Stimulated activated naive CD8-positive, alpha-beta T cell treated with anti-CD3 and anti-CD28 coated beads, Interleukin-15, amount 100 ng/mL, for 72 hours (primary cell): ENCODE measurements at places on chromosomes 3 and 15.

DNA sequence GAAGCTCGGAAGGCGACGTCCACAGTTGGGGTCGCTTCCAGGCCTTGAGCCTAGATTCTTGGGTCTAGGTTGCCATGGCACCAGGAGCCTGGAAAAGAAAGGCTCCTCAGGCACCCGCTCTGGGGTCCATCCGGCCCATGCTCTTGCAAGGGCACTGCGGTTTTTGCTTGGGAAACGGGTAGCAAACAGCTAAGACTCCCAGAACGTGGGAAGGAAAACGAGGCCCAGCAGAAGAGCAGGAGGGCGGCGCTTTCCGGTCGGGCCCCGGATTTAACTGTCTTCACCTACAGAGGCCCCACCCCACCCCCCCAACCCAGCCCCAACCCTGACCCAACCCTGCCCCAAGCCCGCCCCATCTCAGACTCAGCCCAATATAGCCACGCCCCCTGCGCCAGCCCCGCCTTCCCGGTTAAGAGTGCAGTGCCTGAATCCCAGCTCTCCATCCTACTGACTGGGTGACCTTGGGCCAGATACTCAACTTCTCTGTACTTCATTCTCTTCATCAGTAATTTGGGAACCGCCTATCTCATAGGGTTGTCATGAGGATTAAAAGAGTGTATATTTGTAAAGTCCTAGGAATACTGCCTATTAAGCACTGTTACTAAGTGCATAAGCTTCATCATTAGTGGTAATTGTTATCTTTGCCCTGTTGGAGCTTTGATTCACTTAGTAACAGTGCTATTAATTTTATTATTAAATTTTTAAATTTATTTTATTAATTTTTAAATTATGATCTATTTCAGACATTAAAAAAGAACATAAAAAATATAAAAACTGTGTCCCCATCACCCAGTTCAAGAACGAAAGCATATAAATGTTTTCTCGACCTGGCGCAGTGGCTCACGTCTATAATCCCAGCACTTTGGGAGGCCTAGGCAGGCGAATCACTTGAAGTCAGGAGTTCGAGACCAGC lies 28.4 kb upstream of the SMAD6 start:
- peak; percentile 22 for DNase-seq

DNA sequence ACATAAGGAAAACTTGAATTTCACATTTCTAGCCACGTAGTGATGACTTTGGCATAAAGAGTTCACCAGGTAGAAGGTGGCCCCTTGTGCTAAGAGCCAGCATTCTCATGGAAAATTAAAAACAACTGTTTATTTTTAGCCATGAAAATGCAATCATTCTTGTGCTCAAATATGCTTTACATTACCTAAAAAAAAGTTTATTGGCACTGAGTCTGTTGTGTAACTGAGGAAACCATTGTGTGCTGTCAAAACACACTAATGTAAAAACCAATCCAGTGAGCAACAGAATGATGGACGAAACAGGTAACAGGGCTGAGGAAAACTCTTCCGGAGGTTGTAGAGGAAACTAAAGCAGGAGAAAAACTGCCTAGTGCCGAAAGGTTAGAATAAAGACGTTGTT lies 287.0 kb upstream of the TMC3 start:
- DNase-seq = no peak

DNA sequence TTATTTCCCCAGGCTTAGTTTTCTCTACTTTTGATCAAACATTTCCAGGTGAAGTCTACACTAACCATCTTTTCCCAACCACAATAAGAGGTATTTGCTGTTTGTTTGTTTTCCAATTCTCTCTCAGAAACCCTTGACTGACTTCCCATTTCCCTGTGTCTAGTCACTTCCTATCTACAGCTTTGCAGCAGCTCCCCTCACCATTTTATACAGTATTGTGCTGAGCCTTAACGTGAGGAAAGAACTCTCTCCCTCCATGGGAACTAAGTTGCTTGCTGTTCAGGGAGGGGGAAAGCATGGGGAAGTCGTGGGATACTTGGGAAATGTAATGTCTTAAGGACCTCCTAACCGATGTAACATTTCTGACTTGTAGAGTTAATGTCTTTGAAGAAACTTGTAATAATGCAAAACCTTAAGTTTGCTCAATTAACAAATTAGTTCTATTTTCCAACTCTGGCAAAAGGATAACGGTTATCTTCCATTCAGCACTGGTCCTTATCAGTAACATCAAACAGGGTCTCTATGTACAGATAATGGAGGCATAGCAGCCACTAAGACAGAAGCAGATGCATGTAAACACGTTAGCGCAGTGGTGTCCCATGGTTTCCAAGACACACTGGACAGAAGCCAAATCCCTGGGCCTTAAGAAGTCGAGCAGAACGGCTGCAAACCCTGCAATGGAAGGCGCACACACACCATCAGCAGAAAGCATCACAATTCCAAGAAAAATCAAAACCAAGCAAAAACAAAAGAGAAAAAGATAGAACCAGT lies 39.7 kb downstream of the NPTN start:
- DNase-seq = no peak

DNA sequence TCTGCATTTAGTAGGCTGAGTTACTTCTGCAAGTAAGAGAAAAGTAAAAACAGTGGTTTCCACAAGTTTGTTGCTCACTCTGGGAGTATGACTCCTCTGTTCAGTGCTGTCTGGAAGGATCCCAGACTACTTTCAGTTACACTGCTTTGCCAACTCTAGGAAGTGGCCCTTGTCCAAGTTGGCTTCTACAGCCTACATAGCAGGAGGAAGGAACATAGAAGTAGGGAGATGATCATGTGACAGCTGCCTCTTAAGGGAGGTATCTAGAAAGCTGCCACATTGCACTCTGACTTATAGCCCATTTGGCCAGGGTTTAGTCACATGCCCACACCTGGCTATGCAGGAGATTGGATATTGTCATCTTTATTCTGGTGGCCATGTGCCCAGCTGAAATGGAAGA lies 298.1 kb downstream of the NSUN3 start:
- DNase-seq = no peak

- DNase-seq = no peak
These were observed 98.4 kb downstream of the ERC2 start for GRCh38 chr3:56369914-56370313.

- no peak for DNase-seq
These were observed 24.0 kb upstream of the TEX9 start for GRCh38 chr15:56341201-56341600.

DNA sequence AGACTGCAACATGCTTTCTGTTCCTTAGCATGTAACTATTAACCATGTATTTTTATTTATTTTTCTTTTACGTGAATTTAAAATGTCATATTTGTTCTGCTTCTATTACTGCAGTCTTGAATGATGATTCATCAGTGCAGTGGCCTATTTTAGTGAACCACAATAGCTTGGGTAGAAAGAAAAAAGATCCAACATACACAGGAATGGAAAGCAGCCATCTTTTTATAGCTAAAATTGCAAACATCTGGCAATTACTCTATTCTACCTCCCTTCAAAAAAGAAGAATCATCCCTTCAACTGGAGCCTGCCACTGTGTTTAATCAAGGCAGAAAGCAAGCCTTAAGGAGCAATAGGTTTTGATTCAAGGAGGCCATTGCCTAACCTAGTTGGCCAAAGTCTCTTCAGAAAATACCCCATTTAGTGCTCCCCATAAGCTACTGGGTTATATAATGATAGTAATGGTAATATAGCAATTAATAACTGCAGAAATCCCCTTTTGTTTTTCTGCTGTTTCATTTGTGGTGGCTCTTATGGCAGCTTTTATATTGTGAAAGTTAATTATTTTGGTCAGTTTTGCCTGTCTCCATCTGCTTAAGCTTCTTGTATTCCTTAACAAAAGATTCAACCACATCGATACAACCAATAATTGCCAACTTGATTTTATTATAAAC lies 267.3 kb downstream of the LPP start:
- DNase-seq = no peak

DNA sequence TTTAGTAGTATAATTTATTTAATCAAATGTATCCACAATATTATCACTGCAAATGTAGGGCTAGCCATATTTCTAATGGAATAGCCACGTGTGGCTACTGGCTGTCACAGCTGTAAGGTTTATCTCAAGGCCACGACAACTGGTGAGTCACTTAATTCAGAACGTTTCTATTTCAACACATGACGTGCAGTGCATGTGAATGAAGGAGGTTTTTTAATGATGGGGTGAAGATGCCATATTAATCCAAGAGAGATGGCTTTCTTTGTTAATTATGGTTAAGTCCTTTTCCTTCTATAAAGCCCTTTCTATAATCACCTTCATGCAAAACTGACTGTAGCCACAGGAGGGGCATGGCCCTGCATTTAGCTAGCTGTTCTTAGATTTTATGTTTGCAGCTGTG lies 212.0 kb downstream of the FEZF2 start:
- DNase-seq = no peak

GRCh38 chr3:7410782-7411181 lies 549.9 kb downstream of the GRM7 start:
- DNase-seq = no peak

DNA sequence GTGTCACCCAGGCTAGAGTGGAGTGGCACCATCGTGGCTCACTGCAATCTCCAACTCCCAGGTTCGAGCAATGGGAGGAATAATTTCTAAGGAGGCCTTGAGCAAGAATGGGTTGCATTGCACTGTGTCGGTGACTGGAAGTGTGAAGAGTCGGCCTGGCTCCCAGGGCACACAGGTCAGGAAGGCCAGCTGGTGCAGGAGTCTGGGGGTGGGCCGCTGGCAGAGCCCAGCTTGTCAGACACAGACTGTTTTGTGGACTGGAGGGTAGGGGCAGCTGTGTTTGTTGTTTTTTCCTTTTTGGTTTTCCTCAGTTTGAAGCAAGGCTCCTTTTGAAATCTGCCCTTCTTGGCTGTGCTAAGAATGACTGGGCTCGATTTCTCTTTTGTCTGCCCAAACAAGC lies 66.2 kb downstream of the ITGA11 start:
- no peak for DNase-seq

GRCh38 chr15:75032395-75032794 lies 9.0 kb downstream of the PPCDC start:
- no peak for DNase-seq

DNA sequence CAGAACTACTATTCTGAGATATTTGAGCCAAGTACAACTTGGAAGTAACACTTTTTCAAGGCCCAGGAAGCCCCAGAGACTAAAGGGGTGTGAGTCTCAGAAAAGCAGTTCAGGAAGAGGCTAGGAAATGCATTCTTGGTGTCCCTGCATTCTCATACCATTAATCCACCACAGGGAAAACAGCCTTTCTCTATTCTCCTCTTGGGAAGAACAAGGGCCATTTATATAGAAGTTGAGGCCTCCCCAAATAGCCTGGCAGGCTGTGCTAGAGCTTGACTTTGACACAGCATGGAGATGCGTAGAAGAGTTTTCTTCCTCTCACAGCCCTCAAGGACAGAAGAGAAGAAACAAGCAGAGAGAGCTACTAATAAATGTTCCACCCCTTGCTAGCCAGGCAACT lies 5.5 kb upstream of the NR2C2 start:
- DNase-seq = no peak

- DNase-seq = no peak
These were observed 150.5 kb upstream of the UBE2E2 start for GRCh38 chr3:23052620-23053019.

DNA sequence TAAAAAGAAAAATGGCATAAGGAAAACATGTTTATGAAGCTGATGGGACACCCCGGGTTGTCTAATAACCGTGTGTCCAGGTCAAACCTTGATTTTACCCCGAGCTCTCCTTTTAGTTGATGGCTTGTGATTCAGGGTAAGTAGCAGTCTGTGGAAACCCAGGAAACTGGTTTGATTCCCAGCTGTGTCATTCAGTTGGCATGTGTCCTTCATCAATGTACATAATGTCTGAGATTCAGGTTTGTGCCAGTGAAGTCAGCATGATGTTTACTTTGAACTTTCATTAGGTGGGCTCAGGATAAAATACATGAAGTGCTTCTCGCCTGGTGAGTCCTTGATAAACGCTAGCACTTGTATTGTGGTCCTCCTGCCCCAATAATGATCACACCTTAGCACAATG lies 4.3 kb upstream of the COPG1 start:
- DNase-seq = no peak

GRCh38 chr15:45689616-45690015 lies 54.8 kb downstream of the SQOR start:
- DNase-seq = no peak

GRCh38 chr3:140580746-140581145 lies 97.1 kb upstream of the TRIM42 start:
- no peak for DNase-seq

- DNase-seq = no peak
These were observed 61.4 kb downstream of the TTC23 start for GRCh38 chr15:99187936-99188335.

DNA sequence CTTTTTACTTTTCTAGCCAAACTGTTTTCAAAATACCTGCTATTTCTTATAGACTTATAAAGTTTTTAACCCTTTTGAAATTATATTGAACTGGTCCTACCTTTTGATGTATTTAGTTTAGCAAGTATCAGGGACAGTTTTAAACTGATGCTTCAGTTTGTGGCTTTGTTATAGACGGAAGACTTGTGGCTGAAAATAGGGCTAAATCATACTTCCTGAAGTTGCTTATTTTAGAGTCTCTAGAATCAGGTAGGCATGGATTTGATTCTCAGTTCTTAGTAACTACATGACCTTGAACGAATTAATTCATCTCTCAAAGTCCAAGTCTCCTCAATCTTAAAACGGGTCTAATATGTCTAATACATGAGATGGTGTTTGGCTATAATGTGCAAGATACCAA lies 322.8 kb downstream of the RAP2B start:
- no peak for DNase-seq

DNA sequence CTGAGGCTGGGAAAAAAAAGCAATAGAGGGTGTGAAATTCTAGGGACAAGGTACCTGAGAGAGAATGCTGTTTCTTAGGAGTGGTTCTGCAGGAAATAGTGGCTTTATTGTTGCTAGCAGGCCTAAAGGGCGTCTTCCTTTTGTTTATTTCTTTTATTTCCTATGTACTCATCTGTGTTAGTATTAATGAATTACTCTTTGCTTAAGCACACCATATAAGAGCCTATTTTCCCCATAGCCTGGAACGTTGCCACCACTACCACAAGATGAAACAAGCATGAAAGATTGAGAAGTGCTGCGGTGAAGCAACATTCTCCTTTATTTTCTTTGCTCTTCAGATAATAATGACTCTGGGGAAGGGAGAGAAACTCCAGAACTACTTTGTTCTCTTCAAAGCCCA lies 21.3 kb upstream of the GOLIM4 start:
- no peak for DNase-seq

- no peak for DNase-seq
These were observed 314.5 kb upstream of the SEMA6D start for GRCh38 chr15:47402829-47403228.

- DNase-seq = no peak
These were observed 10.8 kb downstream of the IP6K1 start for GRCh38 chr3:49775538-49775937.
